Caki2 (cell line): ENCODE measurements at places on chromosomes 7 and 10. TPM values are rescaled to one million over a fixed set of nuclear protein-coding genes. Genes with fewer than 3 reads are reported as not detected.

Gene SH2D4B
- not detected in 2 replicates for total RNA-seq

Gene ITGB8
- total RNA-seq: 49.8 and 56.5 TPM in 2 replicates

Gene BCCIP
- total RNA-seq: 52.0 and 71.8 TPM in 2 replicates

Gene DNAH11
- total RNA-seq: 0.06 and 0.44 TPM in 2 replicates

Gene OPALIN
- total RNA-seq: not detected in 2 replicates

GRCh38 chr7:135257-135653, 57.1 kb upstream of the FAM20C start:
- DNase-seq: no peak

- DNase-seq: no peak
Measured at GRCh38 chr7:150875791-150876190, 23.5 kb downstream of the AOC1 start.

DNA sequence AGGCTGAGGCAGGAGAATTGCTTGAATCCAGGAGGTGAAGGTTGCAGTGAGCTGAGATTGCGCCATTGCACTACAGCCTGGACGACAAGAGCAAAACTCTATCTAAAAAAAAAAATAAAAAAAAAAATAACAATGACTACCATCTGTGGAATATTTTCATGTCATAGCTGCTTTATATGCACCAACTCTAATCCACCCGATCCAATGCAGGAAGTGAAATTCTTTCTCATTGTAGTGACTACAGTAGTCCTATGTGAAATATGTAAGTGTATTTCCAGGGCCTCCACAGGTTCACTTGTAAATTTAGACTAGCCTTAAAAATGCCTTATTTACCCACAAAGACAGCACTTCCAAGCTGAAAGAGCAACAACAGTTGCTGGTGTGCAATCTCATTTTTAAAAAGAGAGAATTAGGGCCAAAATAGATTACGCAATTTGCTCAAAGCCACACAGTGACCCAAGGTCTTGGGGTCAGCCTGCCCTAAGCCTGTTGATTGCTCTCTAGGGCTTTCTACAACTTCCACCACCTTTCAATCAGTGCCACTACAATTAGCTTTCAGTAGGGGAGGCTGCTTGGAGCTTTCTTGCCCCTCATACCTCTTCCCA, 25.8 kb upstream of the EGFR start:
- DNase-seq: no peak

GRCh38 chr7:940599-941408, 13.7 kb downstream of the ADAP1 start:
- no peak for DNase-seq

DNA sequence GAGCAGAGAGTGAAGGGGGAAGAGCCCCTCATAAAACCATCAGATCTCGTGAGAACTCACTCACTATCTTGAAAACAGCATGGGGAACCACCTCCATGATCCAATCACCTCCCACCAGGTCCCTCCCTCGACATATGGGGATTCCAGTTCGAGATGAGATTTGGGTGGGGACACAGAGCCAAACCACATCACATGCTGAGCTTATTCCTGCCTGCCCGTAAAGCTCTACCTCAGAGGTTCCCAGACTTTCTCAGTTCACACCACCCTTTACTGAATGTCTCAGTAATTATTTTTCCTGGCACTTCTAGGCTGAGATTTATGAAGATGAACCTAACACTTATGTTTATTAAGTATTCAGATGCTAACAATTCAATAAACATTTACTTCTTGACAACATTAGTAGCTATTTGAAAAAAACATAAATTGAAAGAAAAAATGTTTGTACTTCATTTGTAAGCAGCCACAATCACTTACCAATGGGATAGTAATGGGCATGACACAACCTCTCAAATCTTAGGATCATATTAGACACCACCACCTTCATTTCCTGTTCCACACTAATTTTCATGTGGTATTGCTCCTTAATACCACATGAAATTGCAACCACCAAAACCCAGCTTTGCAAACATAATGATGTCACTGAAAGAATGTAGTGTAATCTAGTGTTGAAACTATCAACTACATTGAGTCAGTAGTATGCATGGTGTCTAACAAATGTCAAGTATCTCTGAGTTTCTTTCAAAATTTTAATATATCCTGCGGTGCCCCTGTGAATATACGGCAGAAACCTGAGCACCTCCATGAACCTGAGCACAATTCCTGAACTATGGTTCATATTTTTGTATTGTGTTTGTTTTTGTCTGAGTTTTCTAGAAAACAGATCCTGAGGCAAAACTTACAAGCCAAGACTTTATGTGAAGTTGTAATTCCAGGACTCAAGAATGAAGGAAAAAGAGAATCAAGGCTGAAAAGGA, 4.5 kb upstream of the DGKI start:
- no peak for DNase-seq

DNA sequence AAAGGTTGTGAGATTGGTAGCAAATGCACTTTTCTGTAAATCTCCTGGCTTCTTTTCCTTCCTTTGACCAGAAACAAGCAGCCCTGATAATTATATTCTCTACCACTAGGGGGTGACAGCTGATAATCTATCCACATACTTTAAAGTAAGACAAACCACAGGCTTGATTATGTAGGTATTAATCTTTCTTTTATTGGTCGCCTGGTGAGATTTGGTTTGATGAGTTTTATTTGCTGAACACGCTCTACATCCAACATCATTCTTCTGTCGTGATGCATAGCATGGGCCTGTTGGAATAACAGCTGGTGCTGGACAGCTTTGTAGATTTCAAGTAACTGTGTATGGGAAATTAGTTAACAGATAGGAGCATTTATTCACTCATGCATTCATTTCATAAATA, 63.5 kb downstream of the ZNF365 start:
- DNase-seq: peak; percentile 81

GRCh38 chr7:19772841-19773760, at the start of gene TMEM196:
Gene TMEM196 (minus strand): TSS chr7:19773617. CDS start chr7:19772696, 921 bp downstream.
- DNase-seq: peak; percentile 22

DNA sequence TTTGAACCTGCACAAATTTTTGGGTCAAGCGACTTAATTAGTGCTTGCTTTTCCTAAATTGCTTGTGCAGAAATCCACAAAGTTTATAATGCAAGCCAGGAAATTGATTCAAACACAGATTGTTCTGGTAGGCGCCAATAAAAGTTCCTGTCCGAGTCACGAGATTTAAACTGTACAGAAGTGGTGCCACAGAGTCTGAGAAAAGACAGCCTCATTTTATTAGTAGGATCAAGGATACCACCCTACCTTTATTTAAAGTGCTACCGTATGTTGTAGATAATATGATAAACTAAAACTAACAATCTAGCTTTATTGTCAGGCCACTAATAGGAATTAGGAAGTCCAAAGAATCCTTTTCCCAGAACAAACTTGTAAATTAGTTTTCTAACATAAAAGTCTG, 696.7 kb downstream of the TNS3 start:
- no peak for DNase-seq

GRCh38 chr10:123357421-123357930, 203.3 kb downstream of the BUB3 start:
- DNase-seq: no peak
